ENCODE measurements at places on chromosomes 7 and 10. TPM values are rescaled to one million over a fixed set of nuclear protein-coding genes. Genes with fewer than 3 reads are reported as not detected.

DNA sequence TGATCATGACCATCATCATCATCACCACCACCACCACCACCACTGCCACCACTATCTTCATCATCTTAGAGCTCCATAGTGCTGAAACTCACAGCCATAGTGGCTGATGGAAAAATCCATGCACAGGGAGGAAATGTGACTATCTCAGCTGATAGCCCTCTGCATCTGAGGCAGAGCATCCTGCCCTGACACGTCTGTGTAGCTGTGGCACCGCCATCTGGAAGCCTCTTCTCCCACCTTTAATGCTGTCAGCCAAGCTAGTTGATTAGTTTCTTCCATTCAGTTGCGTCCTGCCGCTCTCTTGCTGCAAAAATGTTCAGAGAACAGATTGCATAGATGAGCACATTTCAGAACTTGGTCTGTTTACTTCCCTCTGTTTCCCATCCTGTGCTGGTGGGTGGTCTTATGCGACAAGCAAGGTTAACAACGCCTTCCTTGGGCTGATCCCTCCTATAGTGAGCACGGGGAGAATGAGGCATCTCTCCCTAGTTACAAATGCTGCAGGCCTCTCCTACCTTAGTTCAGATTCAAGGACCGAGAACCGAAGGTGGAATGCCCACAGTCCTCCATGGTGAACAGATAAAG lies 478.6 kb downstream of the PLXNA4 start:
- no peak for DNase-seq
- no peaks in the 10 kb centered on the region for H3K36me3 ChIP-seq
- H3K27ac ChIP-seq = no peak overlapping the region
- peaks cover 5% of the 10 kb centered on the region for H3K27me3 ChIP-seq

DNA sequence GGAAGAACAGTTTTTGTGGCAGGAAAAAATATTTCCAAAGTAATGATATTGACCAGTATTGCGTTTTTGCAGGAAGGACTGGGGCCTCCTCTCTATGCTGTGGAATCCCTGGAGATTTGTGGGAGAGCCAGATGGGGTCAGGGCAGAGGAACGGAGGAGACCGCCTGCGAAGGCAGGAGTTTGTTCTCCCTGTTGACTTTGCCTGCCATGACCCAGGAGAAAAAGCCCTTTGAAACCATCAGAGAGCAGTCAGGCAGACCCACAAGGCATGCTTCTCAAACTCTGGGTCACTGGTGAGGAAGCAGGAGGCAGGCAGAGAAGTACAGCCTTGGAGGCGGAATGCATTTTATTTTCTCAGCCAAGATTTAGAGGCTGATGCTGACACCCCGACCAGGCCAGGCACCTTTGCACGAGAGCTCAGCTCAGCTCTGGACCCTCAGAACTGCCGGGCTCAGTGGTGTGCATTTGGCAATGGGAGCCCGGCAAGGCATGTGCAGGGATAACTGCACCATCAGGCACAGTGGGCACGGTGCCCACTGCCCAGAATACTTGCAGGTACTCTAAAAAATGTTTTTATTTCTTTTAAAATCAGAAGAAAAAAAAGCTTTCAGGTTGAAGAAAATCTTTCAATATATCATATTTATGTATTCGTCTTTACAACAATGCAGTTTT lies 410.4 kb downstream of the RPS24 start:
- no peak for DNase-seq
- no peaks in the 10 kb centered on the region for H3K27me3 ChIP-seq
- peaks cover 3% of the 10 kb centered on the region for H3K4me1 ChIP-seq
- no peak overlapping the region for H3K27ac ChIP-seq
- no peaks in the 10 kb centered on the region for H3K36me3 ChIP-seq

DNA sequence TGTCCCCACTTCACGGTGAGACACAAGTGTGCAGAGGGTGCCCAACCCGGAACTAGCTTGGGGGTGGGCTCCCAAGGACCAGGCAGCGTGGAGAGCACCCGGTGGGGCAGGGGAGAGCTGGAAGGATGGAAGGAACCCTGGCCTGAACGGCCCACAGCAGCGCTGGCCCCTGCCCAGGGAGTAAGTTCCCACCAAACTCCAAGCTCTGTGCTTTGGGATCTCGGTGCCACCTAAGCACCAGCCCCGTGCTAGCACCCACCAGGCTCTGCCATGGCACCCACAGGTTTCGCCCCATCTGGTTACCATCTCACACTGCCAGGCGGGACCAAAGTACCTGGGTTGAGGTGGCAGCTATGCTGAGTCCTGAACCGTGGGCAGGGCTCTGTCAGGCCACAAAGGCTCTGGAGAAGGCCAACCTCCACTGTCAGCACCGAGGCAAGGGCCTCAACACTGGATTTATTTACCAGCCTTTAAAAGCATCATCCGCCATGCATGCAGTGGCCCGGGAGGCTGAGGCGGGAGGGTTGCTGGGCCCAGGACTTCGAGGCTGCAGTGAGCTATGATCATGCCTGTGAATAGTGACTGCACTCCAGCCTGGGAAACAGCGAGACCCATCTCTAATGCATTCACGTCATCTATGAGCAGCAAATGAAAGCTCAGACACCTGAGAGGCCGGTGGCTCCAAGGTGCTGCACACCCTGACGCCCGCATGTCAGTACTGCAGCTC lies 16.0 kb downstream of the GPER1 start:
- peaks cover 3% of the 10 kb centered on the region for H3K4me1 ChIP-seq
- no peak overlapping the region for H3K4me3 ChIP-seq
- H3K36me3 ChIP-seq = no peaks in the 10 kb centered on the region

DNA sequence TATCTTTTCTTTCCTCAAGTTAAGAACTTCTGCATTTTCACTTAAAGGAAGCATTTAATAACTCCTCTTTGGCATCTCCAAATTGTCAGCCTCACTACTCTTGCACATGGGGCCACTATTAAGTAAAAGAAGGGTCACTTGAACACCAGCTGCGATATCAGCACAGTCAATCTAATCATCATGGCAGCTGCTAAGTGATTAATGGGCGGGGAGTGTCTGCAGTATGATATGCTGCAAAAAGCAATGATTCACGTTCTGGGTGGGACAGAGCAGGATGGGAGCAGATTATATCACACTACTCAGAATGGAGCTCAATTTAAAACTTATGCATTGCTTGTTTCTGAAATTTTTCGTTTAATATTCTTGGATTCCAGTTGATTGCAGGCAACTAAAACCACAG lies 447.4 kb upstream of the PFKP start:
- H3K4me1 ChIP-seq = no peaks in the 10 kb centered on the region
- no peak overlapping the region for H3K4me3 ChIP-seq
- H3K27ac ChIP-seq = no peak overlapping the region
- DNase-seq = no peak

Gene RNF32
- polyA plus RNA-seq = 3.7 TPM

Gene NYAP1
- polyA plus RNA-seq = 3.5 TPM

Gene SLC39A12
- 0.03 TPM for polyA plus RNA-seq

All from large intestine (tissue), 12 donors.